Mesendoderm (in vitro differentiated cells): ENCODE measurements at places on chromosomes 6 and 20.

DNA sequence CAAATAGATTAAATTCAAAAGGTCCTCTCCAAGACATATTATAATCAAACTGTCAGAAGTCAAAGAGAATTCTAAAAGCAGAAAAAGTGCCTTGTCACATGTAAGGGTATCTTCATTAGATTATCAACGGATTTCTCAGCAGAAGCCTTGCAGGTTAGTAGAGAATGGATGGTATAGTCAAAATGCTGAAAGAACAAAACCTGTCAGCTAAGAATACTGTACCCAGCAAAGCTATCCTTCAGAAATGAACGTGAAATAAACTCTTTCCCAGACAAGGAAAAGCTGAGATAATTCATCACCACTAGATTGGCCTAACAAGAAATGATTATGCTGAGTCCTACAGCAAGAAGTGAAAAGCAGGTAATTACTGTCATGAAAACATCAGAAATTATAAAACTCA lies 92.9 kb downstream of the STXBP5 start:
- DNase-seq, result no peak

GRCh38 chr6:130620338-130620781 lies 206.8 kb upstream of the SMLR1 start:
- no peak for DNase-seq

GRCh38 chr6:72032086-72032485 lies 145.7 kb downstream of the RIMS1 start:
- no peak for DNase-seq

GRCh38 chr6:13528232-13528631 lies 40.8 kb upstream of the GFOD1 start:
- DNase-seq, result no peak

DNA sequence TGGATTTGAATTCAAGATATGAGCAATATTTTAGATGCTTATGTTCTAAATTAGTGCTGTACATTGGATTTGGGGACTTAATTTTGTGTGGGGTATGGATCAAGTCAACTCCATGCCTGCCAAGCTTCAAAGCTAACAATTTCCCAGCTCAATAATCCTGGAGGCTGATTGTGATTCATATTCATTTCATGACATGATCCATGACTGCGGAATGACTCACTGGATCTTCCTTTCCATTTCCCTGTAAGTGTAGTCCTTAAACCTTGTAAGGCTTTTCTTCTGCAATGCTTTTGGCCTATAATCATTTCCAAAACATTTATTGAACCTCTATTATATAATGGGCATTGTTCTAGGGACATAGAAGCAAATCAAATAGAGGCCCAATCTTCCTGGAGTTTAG lies 44.7 kb upstream of the CCN2 start:
- no peak for DNase-seq

GRCh38 chr20:46638134-46638897 lies 12.9 kb downstream of the SLC13A3 start:
- peak; percentile 69 for DNase-seq

DNA sequence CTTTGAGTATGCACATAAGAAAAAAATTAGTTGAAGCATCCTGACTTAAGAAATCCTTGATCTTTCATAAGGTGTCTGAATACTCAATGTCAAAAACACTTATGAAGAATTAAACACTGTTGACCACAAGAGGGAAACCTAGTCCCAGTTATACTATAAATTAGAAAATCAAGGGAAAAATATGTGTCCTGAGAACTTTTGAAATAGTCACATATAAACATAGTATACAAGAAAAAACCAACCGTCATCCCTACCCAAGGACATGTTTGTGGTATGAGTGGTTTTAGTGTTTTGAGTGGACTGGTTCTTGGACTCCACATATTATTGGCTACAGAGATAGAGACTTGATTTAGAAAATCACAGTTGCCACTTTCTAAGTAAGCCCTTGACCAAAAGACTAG lies 7.6 kb upstream of the HLA-DRA start:
- peak; percentile 25 for DNase-seq

DNA sequence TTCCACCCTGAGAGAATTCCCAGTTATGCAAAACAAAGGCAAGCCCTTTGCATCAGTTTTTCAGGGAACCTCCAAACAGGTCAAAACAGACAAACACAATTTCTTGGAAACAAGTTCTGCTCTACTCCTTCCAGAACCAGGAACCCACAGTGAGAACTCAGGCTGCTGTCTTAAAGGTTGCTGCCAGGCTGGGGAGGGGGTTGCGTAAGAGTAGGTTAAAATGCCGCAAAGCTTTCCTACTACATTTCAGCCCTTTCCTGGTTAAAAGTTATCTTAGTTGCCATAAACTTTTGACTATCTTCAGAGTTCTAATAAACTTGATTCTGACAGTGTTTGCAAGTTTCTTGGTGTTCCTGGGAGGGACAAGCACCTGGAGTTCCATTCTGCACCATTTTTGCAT lies 33.8 kb downstream of the KPNA5 start:
- no peak for DNase-seq

GRCh38 chr20:24439737-24440387 lies 29.6 kb upstream of the SYNDIG1 start:
- DNase-seq, result no peak
